Activated T-cell treated with anti-CD3 and anti-CD28 coated beads for 1 hour (primary cell): ENCODE measurements at places on chromosomes 7 and 10.

GRCh38 chr10:123512901-123513775 is 153.0 kb upstream of the GPR26 start:
- DNase-seq: no peak

DNA sequence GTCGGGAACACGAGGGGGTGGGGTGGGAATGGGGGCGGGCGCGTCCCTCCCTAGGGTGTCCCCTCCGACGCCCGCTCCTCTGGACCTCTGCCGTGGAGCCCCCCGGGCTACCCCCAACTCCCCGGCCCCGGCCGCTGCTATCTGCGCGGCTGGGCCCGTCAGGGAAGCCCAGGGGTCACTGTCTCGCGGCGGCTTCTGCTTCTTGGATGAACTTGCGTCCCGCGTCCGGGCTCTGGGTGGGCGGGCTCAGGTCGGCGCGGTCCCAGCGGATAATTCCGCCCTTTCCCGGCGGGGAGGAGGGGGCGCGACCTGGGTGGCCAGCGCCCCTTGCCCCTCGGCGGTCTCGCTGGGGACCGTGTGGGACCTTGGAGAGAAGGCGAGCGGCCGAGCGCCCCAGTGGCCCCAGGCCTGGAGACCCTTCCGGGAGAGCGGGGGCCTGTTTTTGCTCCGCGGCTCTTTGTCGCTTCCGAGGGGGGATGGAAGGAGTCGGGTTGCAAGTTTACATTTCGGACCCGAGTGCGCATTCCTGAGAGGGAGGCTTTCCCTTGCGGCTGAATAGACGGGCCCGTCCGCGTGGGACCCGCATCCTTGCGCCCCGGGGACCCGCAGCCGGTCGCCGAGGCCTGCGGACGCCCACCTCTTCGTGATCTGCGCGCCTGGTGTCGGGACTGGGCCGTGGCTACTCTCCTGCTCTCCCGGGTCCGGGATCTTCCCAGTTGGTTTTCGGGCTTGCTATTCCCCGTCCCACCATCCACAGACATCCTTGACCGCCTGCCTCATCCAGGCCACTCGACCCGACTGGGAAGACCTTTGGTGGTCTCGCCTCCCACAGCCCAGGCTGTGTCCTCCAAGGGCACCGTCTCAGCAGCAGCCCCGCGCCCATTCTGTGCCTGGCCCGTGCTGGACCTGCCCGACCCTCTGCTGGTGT is 812 bp downstream of the DOCK1 start:
- DNase-seq: no peak

- no peak for DNase-seq
These were observed 83.9 kb upstream of the SDK1 start for GRCh38 chr7:3217166-3217565.

GRCh38 chr7:112147793-112148361 is 58.3 kb downstream of the DOCK4 start:
- DNase-seq: no peak

GRCh38 chr7:7051206-7051877 is 131.0 kb upstream of the C1GALT1 start:
- DNase-seq: no peak

- no peak for DNase-seq
These were observed 843.9 kb upstream of the AUTS2 start for GRCh38 chr7:68754414-68754813.

GRCh38 chr10:103291588-103291987 is 14.7 kb downstream of the INA start:
- no peak for DNase-seq

DNA sequence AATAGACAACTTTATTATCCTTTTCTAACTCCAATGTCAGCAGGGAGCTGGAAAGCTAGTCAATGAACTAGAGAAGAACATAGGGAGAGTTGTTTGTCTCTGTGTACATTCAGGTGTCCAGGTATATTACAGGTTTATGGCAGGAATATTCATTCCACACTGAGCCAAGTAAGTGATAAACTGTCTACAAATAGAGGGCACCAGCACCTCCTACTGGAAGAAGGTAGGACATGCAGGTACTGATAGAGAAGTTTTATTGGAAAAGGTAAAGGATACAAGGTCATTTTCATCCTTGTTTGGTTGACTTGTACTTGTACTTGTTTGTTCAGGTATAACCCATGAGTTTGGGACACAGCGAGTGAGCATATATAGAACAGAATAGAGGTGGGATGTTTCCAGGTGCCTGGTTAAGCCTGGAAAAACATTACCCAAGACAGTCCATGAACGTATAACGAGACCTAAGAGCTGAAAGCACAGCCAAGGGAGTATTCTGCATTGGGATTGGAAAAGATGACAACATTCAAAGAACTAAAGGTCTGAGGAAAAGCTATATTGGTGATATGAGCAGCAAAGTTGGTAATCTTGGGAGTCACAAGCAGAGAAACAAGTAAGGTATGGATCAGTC is 61.4 kb upstream of the PPP1R3C start:
- no peak for DNase-seq

- no peak for DNase-seq
These were observed 67.5 kb downstream of the STRA8 start for GRCh38 chr7:135300913-135301765.

GRCh38 chr10:5818894-5819293 is 5.7 kb upstream of the GDI2 start:
- no peak for DNase-seq

DNA sequence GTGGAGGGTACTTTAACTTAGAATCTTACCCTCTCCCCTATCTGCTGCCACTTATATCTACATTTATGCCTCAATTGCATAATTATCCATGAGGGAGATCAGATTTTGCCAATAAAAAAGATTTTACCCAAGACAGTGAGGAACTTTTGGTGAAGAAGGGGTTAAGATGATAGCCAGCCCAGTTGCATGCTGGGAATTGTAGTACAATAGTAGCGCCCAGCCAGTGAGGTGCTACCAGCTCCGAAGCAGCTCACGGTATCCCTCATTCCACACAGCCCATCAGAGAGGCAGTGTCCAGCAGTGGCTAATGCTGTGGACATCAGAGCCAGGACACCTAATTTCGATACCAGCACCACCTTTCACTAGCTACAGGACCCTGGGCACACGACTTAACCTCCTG is 5.9 kb upstream of the LGI1 start:
- no peak for DNase-seq
